ENCODE measurements at places on chromosomes 12 and 14. TPM values are rescaled to one million over a fixed set of nuclear protein-coding genes. Genes with fewer than 3 reads are reported as not detected.

NT5DC3 gene
- total RNA-seq: 9.7 TPM

DNA sequence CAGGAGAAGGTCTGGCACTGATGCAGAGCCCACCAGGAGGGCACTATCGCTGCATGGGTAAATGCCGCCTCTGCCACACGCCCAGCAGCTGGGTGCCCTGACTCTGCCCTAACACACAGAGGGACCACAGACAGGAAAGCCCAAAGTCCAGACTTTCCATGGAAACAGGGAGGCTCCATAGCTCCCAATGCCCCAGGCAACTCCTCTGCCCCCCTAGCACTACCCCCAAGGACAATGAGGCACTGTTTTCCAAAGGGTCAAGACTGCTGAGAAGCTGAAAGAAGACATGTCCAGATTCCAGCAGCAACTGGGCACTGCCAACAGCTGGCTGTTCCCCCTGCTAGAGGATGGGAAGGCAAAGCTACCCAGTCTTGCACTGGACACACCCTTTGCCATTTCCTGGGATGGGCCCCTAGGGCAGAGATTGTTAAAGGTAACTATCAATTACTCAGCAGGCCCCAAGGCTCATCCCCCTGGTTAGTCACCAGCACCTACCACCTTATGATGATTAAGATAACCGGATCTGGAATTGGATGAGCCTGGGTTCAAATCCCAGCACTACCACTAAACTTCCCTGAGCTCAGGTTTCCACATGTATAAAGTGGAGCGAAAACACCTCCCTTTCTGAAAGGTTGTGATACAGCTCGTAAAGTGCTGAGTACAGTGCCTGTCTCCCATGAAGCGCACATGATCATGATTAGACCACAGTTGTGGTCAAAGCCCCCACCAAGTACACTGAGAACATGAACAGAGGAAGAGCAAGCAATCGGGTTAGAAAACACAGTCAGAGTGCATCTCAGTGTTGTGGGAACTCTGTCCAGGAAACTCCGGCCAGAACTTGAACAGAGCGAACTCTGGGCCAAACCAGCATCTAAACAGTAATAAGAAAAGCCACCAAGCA lies 3.3 kb downstream of the PXN start:
- peak; percentile 71 for DNase-seq

GRCh38 chr12:91307957-91308670 lies 125.5 kb upstream of the DCN start:
- no peak for DNase-seq

GRCh38 chr14:100073576-100074430 lies 8.6 kb downstream of the EVL start:
- DNase-seq: no peak
